GF-D8 (cell line): ENCODE measurements at places on chromosomes 6 and 20.
A peak's percentile ranks its signal among the peaks of the same experiment; 100 is the strongest.

GRCh38 chr6:39416728-39417127 lies 94.2 kb upstream of the KCNK16 start:
- DNase-seq: no peak

- peak; percentile 47 for DNase-seq
Measured at GRCh38 chr20:19937651-19938420, 79.3 kb upstream of the NAA20 start.

DNA sequence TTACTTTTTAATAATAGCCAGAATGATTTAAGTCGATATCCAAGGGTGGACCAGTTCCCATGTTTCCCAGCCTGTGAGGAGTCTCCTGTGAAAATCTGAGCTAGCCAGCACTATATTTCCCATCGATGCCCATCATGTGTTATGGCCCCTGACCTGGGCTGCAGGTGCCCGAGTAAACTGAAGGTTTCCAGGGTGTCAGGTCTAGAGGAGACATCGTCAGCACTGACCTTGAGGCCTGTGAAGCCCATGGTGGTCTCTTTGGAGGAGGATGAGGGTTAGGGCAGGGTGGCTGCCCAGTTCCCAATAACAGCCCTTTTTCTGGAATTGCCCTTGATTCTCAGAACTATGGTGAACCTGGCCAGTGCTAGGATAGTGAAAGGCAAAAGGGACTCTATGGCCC lies 63.0 kb upstream of the TOP1 start:
- DNase-seq: no peak

GRCh38 chr20:48458003-48458377 lies 369.8 kb downstream of the PREX1 start:
- DNase-seq: no peak

DNA sequence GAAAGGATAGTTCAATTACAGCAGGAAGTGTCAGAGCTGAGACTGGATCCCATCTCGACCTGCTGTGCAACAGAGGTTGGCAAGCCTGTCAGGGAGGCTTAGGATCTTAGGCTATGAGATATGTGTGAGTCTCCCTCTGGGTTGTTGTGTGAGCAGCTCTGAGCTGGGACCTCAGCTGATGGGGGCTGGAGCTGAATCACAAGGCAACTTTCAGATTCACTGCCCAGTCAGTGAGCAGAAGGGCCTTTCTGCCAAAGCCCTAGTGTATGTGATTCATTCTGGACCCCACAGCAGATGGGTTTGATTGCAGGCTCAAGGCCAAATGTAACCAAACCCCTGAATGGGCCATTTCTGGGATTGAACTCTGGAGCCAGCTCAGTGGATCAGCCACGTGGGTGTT lies 4.5 kb downstream of the PI3 start:
- no peak for DNase-seq

DNA sequence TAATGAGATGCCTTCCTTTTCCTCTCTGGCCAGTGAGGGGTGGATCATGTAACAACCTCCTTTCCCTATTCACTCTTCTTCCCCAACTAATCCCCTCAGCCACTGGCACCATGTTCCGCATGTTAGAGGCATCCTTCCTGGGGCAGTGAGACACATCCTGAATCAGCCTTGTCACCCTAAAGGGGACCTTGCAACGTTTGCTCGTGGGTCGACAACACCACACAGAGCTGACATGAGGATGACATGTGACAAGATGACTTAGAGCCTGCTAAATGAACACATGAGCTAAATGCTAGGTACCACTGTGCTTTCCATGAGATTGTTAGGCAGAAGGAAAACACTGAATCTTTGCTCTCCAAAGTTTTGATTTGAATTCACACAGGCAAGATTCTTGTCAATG lies 129.2 kb downstream of the ATXN1 start:
- no peak for DNase-seq

DNA sequence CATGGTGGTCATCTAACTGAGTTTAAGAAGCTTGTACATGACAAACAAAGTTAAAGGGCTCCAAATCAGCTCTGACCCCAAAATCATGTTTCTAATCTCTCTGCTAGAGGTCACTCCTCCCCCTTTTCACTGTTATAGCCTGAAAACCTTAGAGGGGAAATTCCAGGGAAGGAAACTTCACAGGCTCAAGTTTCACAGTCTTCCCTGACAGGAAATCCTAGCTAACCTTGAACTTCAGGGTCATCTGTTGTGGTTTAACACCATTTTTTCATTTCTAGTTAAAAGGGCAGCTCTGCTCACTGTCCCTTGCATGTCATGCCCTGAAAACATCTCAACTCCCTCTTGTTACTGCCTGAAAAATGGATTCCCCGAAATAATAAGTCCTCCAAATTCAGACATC lies 104.4 kb upstream of the BMP2 start:
- DNase-seq: no peak

DNA sequence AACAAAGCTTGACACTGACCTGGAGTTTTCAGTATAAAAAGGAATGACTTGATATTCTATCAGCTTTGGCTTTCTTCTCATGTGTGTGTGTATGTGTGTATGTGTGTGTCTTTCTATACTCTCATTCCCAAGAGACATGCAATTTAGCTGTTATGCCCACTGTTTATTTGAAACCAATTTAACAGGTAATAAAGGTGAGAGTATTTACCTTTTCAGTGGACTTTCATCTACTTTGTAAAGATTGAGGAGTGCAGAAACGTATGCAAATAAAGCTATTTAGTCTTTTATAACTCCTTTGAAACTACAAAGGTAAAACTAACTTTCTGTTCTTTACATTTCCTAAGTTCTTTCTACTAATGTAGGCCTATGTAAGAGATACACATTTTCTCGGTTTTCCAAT lies 103.5 kb upstream of the HS3ST5 start:
- no peak for DNase-seq

GRCh38 chr6:31829633-31830283 lies 2.2 kb downstream of the HSPA1B start:
- DNase-seq: peak; percentile 42

DNA sequence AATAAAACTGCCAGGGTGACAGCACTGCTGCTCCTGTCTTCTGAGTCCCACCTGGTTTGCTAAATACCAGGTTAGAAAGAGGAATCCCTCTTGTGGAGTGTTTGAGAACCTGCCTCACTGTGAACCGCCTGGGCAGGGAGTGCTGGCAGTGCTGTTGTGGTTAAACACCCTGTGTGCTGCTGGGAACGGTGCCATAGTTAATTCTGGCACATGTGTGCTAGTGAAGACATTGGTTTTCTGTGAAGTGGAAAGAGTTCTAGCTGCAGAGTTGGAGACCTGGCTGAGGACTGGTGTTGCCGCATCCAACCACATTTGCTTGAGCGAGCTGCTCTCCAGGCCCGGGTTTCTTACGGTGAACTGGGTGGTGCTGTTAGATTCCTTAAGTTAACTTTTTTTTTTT lies 72.7 kb downstream of the IGF2R start:
- no peak for DNase-seq

DNA sequence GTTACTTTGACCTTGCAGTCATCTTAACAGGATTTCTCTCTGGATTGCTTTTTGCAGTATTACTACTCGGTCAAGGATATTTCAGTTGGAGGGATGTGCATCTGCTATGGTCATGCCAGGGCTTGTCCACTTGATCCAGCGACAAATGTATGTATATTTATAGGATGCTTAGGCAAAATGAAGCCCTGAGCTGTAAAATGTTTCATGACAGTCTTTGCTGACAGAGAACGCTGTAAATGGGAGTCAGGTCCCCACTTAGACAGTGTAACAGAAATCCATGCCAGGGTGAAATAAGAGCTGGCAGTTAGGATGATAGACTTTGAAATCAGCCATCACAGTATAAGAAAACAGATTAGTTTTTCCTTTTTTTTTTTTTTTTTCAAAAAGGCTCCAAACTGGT lies 264.0 kb downstream of the LAMA2 start:
- DNase-seq: no peak
